ENCODE measurements at places on chromosomes 11 and 22. TPM values are rescaled to one million over a fixed set of nuclear protein-coding genes. Genes with fewer than 3 reads are reported as not detected.

- DNase-seq: no peak
Observed at GRCh38 chr22:35460688-35461087, 60.7 kb downstream of the MCM5 start.

- DNase-seq: peak; percentile 87
Observed at GRCh38 chr11:69055598-69056516, 7.1 kb downstream of the TPCN2 start.

GRCh38 chr11:120994091-120994859 is 29.6 kb upstream of the TBCEL start:
- no peak for DNase-seq

DNA sequence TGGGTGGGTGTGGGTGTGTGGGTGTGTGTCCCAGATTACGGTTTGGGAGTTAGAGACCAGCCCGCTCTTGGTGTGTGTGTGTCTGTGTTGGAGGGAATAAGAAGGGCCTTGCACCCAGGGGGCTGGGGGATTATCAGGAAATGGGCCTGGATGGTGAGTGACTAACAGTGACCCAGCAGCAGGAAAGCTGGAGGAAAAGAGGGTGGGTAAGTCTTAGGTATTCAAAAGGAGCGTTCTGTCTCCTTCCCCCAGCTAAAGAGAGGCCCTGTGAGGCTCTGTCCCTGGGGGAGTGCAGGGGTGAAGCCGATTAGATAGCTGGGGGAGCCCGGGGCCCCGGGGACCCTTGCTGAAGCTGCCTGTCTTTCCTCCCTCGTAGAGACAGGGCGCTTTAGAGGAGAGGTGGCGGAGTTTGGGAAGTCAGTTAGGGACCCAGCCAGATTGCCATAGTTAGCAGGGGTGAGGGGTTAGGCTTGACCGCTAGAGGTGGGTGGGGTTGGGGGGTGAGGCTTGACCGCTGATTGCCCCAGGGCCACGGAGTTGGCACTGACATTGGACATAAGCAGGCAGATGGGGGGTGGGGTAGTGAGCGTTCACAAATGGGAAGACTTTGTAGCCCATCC is 1.5 kb downstream of the OAF start:
- no peak for DNase-seq

DNA sequence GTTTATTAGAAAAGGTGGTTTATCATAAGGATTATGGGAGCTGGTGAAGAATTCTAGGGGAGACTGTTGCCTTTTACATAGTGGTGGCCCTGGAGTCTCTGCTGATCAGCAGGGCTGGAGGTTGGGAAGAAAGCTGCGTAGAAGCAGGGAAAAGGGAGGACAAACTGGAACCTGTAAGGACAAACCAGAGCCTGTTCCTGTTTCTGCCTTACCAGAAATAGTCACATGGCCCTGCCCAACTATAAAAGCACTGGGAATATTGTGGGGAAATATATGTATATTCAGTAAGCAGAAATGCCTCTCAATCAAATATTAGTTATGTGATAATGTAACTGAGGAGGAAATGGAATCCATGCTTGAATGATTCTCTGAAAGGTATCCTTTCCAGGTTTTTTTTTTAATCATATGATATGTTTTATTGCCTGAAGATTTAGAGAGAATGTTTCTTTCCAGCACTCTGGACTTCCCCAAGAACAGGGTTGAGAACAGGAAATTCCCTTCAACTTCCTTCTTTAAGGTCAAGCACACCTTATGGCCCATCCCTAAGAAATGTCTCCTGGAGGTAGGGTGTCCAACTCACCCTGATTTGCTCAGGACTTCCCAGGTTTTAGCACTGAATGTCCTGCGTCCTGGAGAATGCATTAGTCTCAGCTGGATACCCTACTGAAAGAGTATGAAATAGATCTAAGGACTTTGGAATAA is 33.9 kb upstream of the SCUBE2 start:
- no peak for DNase-seq

- no peak for DNase-seq
Observed at GRCh38 chr22:28044546-28045173, 125.6 kb upstream of the PITPNB start.

GRCh38 chr11:37442576-37442975 is 844.5 kb upstream of the RAG2 start:
- no peak for DNase-seq

DNA sequence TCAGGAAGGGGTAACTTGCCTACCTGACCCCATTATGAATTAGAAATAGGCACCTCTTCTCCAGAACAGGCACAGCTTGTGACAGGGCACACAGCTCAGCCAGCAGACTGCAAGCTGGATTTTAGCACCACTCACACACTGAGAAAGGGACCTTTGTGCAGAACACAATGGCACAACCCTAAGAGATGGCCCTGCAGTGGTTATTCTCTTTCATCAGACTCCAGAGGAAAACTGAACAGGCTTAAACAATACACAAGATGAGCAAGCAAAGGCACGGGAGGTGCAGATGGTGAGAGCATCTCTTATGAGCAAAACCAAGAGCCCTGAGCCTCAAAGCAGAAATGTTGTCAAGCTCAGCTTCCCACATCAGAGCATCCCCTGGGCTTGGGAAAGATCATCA is 93.8 kb upstream of the LRRC55 start:
- DNase-seq: no peak

DNA sequence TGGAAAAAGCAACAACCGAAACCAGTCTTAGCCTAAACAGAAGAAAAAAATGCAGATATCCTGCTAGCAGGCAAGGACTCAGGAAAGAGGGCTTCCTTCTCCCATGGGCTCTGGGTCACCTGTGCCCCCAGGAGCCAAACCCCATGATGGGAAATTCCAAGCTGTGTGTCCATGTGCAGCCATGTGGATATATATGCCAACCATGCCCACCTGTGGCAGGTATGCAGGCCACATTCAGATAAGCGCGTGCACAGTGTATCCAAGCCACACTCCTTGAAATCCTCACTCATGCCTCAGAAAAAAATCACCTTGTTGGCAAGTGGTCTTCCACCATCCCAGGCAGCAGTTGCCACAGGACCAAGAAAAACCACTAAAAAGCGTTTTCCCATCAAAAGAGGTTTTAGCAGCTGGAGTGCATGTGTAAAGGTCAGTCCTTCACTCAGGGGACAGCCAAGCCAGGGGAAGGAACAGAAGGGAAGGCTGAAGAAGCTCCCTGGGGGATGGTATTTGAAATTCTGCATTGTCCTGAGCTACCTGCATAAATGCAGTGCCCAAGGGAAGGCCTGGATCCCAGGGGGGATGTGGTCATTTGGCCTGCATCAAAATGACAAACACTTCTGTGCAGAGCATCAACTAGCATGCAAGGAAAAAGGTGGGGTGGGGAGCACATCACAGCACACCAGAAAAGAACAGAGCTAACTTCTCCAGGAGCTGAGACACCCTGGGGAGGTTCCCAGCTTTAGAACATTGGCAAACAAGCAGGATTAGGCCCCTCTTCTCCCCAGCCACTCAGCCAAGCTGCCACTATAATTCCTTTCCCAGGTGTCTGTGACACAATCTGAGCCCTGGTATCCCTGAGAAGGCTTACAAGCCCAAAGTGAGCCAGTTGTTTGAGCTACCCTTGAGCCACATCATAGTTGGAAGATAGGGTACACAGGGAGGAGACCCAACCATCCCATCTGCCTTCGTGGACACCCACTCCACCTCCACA is 76.2 kb downstream of the GALNT18 start:
- DNase-seq: no peak

DNA sequence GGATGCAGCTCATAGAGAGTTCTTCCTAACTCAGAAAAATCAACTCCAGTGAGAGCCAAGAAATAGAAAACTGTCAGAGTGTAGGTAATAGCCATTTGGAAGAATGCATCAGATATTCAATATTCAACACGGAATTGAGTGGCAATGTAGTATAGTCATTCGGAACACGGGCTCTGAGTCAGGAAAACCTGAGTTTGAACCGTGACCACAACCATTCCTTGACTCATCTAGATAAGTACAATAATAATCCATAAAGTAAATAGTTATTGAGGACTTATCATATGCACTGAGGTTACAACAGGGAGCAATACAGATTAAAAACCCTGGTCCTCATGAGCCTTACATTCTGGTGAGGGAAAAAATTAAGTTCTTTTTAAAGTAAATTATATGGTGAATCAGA is 62.6 kb upstream of the PHF21A start:
- no peak for DNase-seq

DNA sequence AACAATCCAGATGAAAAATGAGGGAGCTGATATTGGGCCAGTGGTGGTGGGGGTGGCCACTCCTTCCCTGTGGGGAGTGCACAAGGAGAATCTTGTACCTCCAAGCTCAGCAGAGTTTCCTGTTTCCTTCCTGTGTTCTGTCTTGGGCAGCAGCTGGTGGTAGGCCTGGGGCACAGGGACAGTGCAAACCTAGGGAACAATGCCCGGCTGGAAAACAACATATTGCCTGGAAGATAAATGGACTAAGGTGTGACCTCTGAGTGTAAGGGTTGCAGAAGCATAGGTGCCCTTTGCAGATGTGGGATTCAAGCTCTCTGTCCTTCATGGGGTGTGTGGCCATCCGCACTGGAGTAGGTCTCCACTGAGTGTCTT is 5.8 kb upstream of the JAM3 start:
- no peak for DNase-seq

GRCh38 chr11:110818032-110818687 is 105.9 kb upstream of the ARHGAP20 start:
- no peak for DNase-seq

- DNase-seq: no peak
Observed at GRCh38 chr11:82038154-82038553, 695.5 kb downstream of the FAM181B start.

DNA sequence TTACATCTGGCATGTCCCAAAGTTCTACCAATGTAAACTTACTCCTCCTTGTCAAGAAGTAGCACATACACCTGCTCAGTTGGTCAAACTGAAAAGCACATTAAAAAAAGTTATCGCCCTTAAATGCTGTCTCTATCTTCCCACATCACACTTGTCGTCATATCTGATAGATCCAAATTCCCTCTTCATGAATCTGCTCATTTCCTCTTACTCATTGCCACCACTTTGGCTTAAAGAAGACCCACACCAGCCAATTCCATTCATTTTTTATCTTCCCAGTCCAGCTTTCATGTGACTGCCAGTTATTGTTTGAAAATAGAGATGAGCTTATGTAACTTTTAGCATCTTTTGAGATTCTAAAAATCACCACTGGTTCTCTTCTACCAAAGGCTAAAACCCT is 305.9 kb upstream of the MTNR1B start:
- DNase-seq: no peak

DNA sequence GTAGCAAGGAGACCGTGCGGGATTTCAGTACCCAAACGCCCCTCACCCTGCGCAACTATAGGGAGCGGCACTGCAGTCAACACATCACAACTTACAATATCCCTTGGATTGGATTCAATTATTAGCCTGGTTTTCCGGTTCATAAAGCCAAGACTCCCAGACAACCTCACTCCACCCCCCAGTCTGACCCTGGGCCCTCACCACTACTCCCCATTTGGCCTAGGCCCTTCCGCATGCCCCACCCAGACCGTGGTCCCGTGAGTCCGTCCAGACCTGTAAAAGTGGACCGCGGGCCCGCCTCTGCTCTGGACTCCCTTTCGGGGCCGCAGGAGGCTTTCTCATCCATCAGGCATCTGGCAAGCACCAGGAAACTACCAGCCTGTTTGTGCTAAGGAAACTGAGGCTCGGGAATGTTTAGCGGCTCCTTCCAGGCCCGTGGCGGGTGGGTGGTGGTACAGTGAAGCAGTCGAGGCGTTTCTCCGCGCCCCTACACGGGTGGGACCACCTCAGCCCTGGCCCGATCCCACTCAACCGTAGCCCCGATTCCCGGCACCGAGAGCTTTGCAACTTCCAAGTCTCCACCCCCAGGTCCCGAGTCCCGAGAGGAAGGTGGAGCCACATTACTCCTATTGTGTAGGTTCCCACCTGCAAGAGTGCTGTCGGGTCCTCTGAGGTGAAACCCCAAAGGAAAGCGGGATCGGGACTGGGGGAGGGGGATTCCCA is 679 bp upstream of the DPP3 start:
- DNase-seq: no peak

- DNase-seq: no peak
Observed at GRCh38 chr11:112265659-112266409, 5.2 kb upstream of the PLET1 start.

- DNase-seq: no peak
Observed at GRCh38 chr22:36330655-36331305, 57.0 kb downstream of the MYH9 start.

DNA sequence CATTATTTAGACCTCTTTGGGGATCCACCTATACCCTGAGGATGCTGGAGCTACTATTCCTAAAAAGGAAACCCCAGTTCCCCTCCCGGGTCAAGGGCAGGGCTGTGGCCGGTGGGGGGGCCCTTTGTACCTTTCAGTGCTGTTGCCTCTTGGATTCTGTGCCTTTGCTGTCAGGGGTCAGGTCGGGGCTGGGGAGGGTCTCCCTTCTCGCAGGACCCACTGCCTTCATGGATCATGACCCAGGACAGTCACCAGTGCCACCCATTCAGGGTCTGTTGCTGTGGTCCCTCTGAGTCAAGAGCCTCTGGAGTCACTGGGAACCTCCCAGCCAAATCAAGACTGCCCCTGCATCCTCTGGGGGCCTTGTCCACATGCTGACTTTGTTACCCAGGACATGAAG is 78.1 kb upstream of the CCND1 start:
- no peak for DNase-seq

GRCh38 chr22:23793326-23793725 is 6.6 kb downstream of the SMARCB1 start:
- no peak for DNase-seq

DNA sequence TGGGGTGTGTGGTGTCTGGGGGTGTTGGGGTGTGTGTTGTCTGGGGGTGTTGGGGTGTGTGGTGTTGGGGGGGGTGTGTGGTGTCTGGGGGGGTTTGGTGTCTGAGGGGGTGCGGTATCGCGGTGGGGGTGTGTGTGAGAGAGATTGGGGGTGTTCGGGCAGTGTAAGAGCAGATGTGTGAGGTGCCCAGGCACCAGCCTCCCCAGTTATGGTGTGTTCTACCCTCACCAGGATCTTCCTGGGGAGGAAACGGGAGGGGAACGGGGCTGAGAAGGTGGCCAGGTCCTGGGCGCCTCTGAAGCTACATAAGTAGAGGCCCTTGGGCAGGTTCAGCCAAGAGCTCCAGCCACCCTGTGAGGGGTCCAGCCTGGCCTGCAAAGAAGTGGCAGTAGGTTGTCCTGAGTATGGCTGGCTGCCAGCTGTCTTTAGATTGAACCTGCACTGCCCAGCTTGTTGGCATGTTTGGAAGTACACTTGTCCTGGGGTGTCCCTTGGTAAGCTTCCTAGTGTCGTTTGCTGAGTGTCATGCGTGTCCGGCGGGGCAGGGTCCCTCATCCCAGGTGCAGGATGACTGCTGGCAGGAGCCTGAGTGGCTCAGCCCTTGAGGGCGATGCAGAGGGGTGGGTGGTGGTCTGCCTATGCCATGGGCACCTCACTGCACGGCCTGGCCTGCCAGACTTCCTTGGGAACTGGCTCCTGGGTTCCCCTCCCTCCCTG is 6.5 kb upstream of the TRMT2A start:
- DNase-seq: peak; percentile 36

GRCh38 chr11:128884703-128885338 is 6.3 kb upstream of the KCNJ5 start:
- DNase-seq: no peak

The OR52A1 gene
- not detected for total RNA-seq

The OR8G1 gene
- not detected for total RNA-seq

The GP1BB gene
- 23.7 TPM for total RNA-seq

The KRTAP5-1 gene
- total RNA-seq: not detected

The OR10A5 gene
- not detected for total RNA-seq

The CDC45 gene
- 0.44 TPM for total RNA-seq

The B4GALNT4 gene
- 2.1 TPM for total RNA-seq

The APOA1 gene
- 36.0 TPM for total RNA-seq

The C11orf87 gene
- total RNA-seq: not detected

The DBX1 gene
- not detected for total RNA-seq

The PDHX gene
- total RNA-seq: 33.3 TPM

The ESAM gene
- total RNA-seq: 39.8 TPM

The CYP2D6 gene
- total RNA-seq: 0.46 TPM

The MUC5AC gene
- total RNA-seq: 1.0 TPM

The TMEM45B gene
- total RNA-seq: 14.9 TPM
